ENCODE measurements at places on chromosomes 3 and 15.

DNA sequence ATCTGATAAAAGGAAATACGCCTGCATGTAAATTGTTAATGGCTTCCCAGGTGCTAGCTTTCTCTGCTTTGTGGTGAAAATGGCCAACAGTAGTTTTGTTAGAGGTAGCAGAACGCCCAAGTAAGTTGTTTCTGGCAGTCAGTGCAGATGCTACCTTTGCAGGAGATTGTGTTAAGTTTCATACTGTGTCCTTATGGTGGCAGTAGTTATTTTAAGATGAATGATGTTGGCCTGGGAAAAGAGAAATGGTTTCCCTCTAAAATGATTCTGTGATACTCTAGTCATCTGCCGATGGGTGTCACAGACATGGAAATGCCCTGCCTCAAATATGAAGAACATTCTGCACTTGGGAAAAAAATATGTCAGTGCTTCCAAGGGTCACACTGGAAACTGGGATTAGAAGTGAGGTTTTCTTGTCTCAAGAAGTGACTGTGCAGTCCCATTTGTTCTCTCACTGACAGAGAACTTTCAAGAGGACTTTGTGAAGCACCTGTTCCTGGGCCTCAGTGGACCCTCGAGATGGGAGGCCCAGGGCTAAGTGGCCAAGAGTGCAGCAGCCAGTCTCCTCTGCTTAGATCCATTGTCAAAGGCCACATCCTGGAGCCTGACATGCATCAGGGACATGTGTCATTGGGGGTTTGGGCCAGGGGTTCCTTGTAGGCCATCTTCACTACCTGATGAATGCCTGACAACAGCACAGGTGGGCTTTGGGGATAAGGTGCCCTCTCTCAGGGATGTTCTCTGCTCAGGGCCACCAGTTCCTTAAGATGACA, 393.3 kb downstream of the CACNA2D3 start:
- no peak for DNase-seq

DNA sequence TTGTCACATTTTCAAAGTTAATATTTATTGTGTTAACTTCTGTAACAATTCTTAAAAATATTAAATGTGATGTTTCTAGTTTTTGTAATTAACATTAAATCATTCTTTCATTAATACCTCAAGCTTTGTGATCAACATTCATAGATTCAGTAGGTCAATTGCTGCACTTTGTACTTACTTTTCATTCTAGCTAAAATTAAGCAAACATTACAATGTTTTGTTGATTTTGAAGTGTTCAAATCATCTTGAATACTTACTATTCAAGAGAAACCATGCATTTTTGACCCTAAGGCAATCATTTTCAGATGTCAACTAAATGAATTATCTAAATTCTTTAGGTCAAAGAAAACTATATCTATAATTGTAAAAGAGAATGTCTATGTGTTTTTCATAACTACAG, 933.1 kb downstream of the NAALADL2 start:
- DNase-seq: no peak

DNA sequence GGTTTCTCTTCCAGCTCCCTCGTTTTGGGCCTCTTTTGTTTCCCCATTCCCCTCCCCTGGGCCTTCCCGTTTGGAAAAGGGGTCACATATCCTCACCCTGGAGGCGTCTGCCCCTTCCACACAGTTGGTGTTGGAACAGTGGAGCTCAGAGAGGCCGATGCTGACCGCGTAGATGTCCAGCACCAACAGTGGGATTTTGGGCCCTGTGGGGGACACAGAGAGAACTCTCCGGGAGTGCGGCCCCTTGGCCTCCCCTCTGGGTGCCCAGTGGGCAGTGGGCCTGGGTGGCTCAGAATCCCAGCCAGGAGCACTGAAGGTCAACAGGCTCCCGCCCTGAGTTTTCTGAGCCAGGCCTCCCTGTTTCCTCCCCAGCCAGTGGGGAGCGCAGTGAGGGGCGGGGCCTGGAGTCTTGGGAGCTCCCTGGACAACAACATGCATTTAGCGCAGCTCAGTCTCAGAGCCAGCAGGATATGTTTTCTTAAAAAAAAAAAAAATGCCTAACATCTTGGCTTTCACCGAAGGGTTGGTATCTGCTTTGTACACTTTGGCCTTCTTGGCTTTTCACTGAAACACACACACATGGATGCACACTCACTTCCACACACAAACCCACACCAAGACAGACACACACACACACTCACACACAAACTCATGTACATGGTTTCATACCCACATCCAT, 670 bp upstream of the ISLR start:
- DNase-seq: no peak

DNA sequence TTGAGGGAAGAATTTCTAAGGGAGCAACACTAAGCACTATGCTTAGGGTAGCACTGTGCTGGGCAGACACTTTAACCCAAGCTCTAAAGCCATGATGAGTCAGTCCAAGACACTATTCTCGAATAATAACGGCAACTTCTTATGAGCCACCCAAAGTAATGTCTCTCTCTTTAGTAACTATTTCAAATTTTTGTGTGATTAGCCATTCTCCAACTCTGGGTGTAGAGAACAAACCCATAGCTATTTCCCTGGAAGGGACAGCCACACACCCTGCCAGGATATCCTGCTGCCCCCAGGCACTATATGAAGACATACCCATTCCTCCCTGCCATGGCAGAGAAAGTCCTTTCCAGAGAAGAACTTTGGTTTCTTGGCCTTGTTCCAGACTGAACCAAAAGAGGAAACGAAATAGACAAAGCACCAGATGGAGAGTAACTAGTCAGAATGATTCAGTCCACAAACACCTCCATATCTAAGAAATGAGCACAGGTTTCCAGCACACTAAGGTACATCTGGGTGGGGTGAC, 384.9 kb upstream of the THBS1 start:
- DNase-seq: no peak

GRCh38 chr15:61226361-61227256, 2.5 kb downstream of the RORA start:
- DNase-seq: no peak

DNA sequence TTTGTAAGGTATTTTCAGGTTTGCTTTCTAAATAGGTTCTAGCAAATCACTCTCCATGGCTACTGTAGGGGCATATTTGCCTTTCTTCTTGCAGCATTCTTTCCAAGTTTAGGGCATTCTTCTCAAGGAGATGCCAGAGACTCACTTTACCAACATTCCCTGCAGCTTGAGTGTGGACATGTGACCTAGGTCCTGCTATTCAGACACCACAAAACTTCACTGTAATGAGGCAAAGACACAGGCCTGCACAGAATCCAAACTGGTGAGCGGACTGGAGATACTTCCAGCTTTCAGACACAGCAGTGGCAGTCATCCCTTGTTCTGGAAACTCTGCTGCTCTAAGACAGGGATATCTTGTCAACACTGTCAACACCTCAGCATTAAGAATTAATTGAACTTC, 146.4 kb upstream of the PFN2 start:
- no peak for DNase-seq

DNA sequence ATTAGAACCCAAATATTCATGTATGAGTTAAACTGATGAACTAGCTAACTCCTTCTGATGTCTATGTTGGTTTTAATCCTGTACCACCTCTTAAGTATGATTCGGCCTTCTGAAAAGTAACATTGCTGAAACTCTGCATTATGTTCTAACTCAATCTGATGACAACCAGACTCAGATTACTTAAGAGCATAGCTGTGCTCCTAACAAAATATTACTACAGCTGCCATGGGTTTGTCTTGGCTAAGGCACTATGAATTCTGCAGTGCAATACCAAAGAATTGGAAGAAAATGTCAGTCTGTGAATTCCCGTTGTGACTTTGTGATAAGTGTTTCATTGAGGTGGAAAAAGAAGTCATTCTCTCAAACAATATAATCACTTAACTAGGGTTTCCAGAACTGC, 224.4 kb downstream of the ZMAT3 start:
- no peak for DNase-seq

GRCh38 chr15:51191072-51191670, 96.5 kb upstream of the TNFAIP8L3 start:
- DNase-seq: no peak

- DNase-seq: no peak
Measured at GRCh38 chr3:3699816-3700633, 99.2 kb upstream of the LRRN1 start.

- no peak for DNase-seq
Measured at GRCh38 chr3:99674086-99674789, 35.8 kb downstream of the COL8A1 start.

GRCh38 chr3:56137415-56137814, 330.9 kb downstream of the ERC2 start:
- no peak for DNase-seq

DNA sequence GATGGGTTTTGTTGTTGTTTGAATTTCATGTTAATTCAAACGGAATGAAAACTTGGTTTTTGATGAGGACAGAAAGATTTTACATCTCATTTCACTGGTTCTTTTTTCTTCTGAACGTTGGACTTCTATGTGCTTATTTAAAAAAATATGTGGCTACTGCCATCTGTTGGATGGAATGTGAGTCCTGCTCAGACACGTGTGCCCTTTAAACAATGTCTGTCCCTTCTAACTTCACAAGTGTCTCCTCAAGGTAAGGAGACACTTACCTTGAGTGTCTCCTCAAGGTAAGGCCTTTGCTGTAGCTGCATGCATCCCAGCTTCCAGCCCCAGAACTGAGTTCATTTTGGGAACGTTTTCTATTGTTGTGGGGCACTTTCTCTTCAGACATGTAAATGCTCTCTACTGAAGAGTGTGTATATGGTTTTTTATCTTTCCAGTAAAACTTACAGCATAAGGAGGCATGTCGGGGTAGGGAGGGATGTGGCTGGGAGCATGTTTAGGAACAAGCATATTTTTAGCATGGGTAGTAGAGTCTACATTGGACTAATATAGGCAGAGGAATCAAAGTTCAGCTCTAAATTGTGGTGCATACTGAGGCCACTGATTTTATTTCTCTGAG, 63.1 kb upstream of the UBE3A start:
- no peak for DNase-seq
